ENCODE measurements at places on chromosomes 1 and 21. TPM values are rescaled to one million over a fixed set of nuclear protein-coding genes. Genes with fewer than 3 reads are reported as not detected.

DNA sequence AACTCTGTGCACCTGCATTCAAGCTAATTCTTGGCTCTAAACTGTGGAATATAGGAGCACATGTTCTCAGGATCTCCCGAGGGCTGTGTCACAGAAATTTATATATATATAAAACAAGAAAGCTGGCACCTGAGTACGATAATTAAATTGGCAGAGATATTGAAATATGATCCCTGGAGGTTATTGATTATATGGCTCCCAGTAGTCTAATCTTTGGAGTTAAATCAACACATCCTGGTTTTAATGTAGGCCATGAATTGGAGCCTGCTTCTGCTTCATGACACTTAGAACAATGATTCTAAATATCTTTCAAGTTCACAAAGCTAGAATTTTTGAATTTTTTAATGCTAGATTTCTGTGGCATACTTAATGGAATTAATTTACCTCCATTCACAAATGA, 84.3 kb downstream of the CTH start:
- no peak for DNase-seq

GRCh38 chr1:30657131-30658013, 66.0 kb downstream of the MATN1 start:
- DNase-seq, result no peak

DNA sequence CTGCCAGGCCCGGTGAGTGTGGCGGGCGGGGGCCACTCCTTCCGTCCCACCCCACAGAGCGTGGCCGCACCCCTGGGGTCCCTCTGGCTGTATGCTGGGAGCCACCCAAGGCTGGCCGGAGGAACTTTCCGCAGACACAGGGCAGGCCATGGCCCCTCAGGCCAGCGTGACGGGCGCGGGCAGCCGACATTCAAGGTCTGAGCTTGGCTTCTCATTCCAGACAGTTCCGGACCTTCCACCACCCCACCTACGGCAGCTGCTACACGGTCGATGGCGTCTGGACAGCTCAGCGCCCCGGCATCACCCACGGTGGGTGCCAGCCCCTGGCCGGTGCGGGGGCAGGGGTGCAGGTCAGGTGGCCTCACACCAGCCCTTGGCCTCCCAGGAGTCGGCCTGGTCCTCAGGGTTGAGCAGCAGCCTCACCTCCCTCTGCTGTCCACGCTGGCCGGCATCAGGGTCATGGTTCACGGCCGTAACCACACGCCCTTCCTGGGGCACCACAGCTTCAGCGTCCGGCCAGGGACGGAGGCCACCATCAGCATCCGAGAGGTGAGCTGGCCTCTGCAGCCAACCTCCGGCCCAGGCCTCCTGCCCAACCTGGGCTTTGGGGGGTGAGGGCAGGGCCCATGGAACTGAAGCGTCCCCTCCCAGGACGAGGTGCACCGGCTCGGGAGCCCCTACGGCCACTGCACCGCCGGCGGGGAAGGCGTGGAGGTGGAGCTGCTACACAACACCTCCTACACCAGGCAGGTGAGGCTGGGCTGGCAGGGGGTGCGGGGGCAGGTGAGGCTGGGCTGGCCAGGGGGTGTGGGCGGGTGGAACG, 7.3 kb downstream of the SCNN1D start:
- DNase-seq, result no peak

DNA sequence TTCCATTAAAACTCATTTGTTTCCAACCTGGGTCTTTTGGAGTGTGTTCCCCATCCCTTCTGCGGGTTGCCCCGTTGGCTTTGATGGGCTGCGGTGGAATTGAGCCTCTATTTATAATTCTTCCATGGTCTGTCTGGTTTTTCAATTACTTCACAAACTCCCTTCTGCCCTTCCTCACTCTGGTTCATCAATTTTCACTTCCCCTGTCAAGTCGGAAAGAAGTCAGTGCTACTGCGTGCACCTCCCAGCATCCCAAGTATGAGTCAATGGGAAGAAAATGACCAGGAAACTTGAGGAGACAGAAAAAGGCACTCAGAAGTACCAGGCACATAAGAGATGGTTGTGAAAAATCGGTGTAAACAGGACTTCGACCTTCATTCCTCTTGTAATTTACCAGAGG, 126.2 kb downstream of the KAZN start:
- DNase-seq, result no peak

TFF2 gene
- total RNA-seq, result not detected

CREB3L4 gene
- 8.7 TPM for total RNA-seq

LRRC47 gene
- total RNA-seq, result 17.8 TPM

DNA sequence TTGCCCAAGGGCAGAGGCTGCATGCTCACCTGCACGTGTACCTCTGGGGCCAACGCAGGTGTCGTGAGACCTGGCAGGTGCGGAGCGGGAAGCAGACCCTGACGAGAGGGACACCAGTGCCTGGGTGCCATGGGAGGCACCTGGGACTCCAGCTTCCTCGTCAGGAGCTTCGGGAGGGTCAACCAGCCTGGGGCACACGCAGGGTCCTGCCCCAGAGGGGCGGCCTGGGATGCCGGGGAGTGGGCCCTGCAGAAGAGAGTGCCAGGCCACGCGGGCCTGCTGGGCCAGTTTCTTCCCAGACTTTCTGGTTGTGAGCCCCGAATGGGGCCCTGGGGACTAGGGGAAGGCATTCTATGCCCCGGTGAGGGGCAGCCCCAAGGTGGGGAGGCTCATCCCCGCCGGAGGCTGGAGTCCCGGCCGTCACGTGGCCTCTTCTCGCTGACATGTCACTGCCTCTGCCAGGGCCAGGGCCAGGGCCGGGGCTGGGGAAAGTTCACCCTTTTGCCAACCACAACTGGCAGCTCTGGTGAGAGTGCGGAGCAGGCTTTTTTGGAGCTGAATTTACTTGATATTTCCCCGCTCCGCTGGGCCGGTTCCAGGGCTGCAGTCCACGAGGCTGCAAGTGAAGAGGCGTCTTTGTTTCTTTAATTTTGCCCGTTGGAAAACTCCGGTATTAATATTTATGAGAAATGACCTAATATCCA, 38.5 kb upstream of the ACTRT2 start:
- no peak for DNase-seq

DLGAP3 gene
- total RNA-seq, result not detected

DNA sequence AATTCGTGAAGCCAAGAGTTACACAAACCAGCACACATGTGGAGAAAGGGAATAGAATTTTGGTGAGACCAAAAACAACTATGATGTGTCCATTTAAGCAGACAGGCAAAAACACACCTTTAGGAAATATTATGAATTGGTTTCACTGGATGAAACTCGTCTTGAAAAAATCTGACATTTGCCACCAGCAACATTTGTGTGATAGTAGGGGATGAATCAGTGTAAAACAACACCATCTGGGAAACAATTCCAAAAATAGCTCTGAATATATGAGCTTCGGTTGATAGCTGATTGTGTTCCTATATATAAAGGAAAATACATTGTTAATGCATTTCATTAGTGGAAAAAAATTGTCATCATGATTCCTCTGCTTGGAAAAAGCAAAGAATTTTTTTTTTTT, 327.8 kb downstream of the PAPPA2 start:
- no peak for DNase-seq

GRCh38 chr1:10195570-10195969, 14.8 kb upstream of the KIF1B start:
- DNase-seq, result no peak

- no peak for DNase-seq
These were observed 67.0 kb downstream of the BACH1 start for GRCh38 chr21:29365661-29366265.

GRCh38 chr1:5983361-5984103, 8.7 kb downstream of the NPHP4 start:
- DNase-seq, result no peak

DNA sequence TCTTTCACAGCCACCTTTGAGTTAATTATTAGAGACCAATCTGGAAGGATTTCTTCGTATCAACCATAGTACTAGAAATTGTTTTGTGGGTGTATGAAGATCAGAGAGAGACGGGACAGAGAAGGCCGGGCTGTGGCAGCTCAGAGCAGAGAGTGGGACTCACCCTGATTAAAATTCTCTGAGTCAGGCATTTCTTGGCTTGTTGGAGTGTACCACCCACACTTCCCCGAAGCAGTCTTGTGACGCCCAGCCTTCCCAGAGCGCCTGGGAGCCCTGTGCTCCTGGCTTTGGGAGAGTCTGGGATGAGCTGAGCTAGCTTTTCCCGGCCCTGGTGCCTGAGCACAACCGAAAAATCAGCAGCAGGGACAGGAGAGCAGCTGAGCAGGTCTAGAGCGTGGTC, 19.4 kb downstream of the PLEKHM2 start:
- peak; percentile 66 for DNase-seq

SYPL2 gene
- total RNA-seq, result 2.4 TPM

HIVEP3 gene
- 2.8 TPM for total RNA-seq

DNA sequence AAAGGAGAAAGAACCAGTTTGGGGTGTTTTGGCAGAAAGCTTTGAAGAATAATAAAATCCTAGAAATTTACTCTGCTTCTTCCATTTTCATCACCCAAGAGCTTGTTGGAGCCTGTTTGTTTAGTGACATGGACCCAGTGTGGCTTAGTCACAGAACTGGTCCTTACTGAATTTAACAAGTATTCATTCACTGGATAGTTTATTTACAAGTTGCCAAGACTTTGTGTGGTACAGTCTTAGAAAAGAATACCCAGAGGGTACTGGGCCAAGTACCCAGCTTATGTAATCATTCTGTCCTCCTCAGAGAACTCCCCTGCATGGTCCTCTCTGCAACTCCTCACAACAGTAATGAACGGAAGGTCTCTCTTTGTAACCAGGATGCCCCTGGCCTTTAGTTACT, 16.4 kb downstream of the RAB4A start:
- DNase-seq, result peak; percentile 20

- DNase-seq, result no peak
These were observed 407.9 kb downstream of the PLA2G4A start for GRCh38 chr1:187236676-187237075.

AMY2A gene
- not detected for total RNA-seq

GRCh38 chr1:96466842-96467241, 254.7 kb upstream of the PTBP2 start:
- DNase-seq, result no peak

DNA sequence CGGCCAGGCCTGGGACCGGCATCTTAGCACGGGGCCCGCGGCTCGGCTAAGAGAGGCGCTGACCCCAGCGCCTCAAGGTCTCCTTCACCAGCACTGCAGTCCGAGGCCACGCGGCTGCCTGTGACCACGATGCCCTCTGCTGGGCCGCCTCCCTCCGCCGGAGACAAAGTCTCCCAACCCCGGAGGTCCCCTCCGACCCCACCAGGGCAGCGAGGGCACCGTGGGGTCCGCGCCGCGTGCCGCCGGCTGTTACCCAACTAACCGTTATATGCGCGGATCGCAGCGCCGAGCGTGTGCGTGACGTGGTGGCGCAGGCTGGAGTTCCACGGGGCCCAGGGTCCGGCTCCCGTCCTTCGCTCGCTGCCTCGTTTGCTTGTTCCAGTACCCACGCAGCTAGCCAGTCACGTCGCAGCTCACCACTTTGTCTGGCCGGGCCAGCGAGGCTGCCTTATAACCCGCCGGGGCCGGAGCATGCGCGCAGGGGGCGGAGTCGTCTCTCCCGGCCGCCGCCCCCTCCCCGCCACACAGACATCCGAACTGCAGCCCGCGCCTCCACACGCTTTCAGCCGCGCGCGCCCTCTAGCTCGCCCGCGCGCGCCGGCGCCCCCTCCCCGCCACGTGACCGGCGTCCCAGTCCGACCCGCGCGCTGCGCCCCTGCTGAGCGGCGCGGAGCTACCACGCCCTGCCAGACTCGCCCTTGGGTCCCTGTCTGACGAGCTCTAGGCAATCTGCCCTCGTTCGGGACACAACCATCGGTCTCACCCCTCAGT, at the start of gene SLC16A1:
TSS of gene SLC16A1 (minus strand) at position 424 of the 771 bp plus-strand sequence. CDS start 26,888 bp downstream, outside the sequence.
- peak; percentile 67 for DNase-seq

SH2D5 gene
- total RNA-seq, result not detected
